ENCODE measurements at places on chromosomes 7 and 10.

- DNase-seq = no peak
Observed at GRCh38 chr10:114607358-114607998, 50.6 kb downstream of the ABLIM1 start.

- no peak for DNase-seq
Observed at GRCh38 chr7:36468370-36469101, 78.9 kb downstream of the ANLN start.

DNA sequence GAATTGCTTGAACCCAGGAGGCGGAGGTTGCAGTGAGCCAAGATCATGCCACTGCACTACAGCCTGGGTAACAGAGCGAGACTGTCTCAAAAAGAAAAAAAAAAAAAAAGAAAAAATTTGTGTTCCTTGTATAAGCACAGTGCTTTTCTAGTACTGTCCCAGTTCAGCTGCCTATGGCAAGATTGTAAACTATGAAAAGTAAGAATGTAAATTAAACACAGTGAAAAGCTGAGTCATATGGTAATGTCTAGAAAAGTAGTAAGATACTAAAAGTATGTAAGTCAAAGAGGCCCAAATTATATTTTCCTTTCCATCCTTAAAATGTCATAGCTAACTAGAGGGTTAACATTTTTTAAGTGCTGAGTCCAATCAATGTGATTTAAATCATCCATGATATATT lies 42.8 kb downstream of the RBM20 start:
- DNase-seq = no peak

GRCh38 chr7:34726221-34726620 lies 68.2 kb downstream of the NPSR1 start:
- DNase-seq = no peak

- no peak for DNase-seq
Observed at GRCh38 chr7:25835197-25835596, 316.8 kb upstream of the NFE2L3 start.

DNA sequence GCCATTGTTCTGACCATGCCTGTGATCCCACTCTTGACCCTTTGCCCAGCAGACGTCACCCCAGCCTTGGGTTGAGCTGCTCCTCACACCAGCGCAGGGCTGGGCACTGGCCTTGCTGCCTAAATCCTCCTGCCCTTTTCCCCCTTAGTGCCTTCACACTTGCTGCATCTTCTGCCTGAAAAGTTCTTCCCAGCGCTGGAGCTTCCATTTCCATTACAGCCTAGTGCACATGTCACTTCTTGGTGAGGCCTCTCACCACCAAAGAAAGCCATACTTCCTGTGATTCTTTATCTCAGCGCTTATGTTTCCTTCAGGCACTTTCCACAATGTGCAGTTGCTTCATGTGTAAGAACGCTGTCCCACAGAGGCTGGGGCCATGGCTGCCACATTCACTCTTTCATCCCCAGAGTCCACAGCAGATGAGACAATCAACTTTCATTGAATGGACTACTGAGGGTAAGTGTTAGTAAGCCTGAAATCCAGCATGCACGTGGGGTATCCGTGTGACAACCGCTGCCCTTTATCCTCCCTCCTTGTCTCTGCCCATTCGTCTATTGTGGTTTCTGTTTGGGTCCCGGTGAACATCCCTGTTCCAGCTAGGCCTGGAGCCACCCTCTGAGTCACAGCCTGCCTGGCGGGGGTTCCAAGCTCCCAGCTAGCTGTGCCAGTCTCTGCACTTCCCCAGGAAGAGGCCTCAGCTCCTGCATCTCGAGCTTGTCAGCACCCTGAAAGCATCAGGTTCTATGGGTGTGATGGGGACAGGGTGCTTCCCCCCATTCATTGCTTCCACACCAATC lies 37.3 kb downstream of the ADRA2A start:
- DNase-seq = peak; percentile 43

DNA sequence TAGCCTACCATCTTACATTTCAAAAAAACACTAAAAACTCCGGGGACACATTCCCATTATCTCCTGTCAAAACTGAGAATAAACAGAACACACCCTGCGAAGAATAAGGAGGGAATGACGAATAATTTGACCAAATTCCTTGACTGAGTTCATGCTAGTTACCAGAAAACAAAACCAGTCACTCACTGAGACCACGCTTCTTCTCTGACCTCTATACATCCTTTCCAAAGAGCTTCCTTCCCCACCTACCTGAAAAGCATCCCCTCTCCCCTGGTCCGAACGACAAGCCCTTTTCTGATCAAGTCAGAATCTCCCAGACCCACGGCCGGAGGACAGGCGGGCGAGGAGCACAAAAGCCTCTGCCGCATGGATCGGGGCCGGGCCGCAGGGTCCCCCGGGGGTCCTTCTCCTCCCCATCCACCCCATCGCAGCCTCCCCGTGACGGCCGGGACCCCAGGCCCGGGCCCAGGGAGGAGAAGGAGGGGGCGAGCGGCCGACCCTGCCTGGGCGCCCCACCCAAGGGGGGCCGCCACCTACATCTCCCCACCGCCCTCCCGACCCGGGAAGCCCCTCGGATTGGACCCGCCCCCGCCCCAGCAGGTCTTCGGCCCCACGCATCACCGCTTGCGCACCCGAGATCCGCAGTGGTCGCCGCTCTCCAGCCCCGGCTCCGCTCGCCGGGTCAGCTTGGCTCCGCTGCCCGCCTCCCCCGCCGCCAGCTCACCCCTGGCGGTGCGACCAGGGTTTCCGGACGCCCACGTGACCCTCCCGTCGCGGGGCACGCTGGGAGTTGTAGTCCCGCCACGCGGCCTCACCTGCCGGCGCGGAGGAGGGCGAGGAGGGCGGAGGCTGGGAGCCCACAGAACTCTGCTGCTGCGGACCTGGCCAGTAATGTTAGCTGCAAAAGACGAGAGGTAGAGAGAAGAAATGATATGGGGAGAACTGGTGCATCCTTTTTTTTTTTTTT lies at the start of gene SLC37A3:
Gene SLC37A3 (minus strand): TSS at position 747 of the 967 bp plus-strand sequence. CDS start 16,004 bp downstream, outside the sequence.
- DNase-seq = peak; percentile 81

DNA sequence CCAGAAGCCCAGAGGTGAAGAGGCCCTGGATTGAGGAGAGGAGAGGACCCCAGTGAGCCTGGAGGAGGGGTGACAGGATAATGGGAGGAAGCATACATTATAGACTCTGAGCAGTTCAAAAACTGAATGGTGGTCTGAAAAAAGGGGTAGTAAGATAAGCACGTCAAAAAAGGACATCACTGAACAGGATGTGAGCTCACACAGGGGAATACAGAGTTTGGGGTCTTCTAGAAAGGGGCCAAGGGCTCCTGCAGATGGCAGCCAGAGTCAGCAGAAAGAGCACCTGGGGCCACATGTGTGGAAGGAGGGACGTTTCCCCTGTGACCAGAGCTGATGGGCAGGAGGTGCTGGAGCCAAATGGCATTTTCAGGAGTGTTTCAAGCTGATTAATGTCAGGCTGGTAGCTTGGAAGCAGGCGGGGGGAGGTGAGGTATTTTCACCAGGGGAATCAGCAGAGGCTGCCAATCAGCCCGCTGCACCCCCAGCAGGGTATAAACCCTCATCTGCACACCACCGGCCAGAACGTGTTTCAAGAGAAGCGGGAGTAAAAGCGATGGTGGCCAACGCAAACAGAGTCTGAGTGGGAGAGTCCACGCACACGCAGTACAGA lies 85.8 kb downstream of the TNS3 start:
- no peak for DNase-seq

GRCh38 chr7:94182721-94183120 lies 178.6 kb upstream of the BET1 start:
- DNase-seq = no peak

DNA sequence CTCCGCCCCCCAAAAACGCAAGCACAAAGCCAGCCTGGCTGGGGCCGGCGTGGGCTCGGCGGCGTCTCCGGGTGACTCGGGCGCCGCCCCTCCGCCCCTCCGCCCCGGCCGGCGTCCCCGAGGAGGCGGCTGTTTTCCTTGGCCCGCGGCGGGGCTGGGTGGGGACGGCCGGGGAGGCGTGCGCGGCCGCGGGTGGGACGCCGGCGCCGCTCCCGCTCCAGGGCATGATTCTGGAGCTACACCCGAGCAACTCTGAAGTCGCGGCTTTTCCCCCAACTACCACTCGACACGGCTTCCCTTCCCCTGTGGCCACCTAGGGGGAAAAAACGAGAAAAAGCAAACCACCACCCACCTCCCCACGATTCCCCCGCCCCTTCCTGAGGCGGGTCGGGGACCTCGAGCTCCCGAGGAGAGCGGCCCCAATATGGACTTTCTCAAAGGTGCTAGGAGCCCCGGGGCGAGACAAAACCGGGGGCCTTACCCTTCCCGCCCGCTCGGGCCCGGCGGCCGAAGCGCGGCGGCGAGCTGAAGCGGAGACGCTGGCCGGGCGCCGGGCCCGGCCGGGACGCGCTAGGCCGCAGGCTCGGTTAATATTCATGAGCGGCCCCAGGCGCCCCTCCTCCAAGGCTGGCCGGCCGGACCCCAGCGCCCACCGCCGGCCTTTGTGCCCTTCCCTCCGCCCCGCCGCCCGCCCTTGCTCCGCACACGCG lies 856 bp downstream of the ARHGAP21 start:
- DNase-seq = peak; percentile 77

- DNase-seq = no peak
Observed at GRCh38 chr7:70406186-70406949, 725.6 kb upstream of the GALNT17 start.

- no peak for DNase-seq
Observed at GRCh38 chr7:141737118-141737835, 881 bp upstream of the SSBP1 start.

DNA sequence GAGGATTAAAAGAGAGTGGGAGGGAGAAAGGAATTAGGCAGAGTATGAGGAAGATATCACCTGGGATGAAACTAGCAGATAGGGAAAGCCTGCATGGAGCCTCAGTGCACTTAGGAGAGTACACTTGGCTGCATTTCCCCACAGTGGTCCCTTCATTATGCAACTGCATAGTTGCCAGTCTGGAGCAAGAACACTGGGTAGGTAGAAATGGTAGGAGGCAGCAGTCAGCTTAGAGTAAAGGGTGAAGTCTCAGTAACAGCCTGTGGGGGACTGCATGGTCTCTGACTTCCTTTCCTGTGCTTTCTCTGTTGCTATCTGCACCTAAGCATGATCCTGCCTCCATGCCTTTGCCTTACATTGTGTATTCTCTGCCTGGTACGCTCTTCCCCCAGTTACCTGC lies 14.0 kb upstream of the PCGF5 start:
- no peak for DNase-seq

- no peak for DNase-seq
Observed at GRCh38 chr7:128041203-128041602, 10.0 kb upstream of the LRRC4 start.

- DNase-seq = peak; percentile 62
Observed at GRCh38 chr10:47248386-47249090, 51.5 kb upstream of the GDF10 start.

- no peak for DNase-seq
Observed at GRCh38 chr7:89618274-89618673, 536.0 kb upstream of the STEAP1 start.

DNA sequence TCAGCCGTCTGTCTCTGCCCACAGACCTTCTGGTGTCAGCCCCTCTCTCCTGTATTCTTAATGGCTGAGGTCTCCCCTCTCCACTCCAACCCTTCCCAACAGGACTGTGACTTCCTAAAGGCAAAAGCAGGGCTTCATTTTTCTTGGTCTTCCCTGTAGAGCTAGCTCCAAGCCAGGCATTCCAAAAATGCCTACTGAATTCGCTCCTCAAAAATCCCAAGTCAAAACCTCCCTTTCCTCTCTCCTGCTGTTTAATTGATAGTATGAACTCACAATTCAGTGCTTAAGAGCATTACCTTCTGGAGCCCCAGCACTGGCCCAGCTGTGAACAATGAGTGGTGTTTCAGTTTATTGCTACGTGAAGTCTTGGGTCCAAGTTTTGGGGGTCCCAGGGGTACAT lies 628.4 kb downstream of the PARD3 start:
- no peak for DNase-seq

DNA sequence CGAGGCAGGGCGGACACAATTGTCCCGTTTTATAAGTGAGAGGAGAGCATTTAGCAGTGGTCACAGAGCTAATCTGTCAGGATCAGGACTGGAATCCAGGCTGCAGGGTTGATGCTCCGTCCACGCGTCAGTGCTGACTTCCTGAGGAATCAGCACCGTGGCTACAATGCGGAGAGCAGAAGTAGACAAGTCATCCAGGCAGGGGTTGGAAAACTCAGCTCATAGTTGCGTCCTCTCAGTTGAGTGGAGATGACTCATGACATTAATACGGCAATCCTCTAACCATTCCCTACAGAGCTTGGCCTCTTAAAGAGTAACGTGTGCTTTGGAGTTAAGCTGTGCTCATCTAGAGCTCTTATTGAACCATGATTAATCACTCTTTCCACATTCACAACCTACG lies 17.1 kb upstream of the HTR5A start:
- DNase-seq = no peak

GRCh38 chr10:48900371-48900801 lies 39.3 kb downstream of the LRRC18 start:
- no peak for DNase-seq

- no peak for DNase-seq
Observed at GRCh38 chr7:151053096-151053495, 4.6 kb downstream of the CDK5 start.

GRCh38 chr7:26141077-26141476 lies 10.9 kb upstream of the NFE2L3 start:
- DNase-seq = no peak

GRCh38 chr7:132270517-132270916 lies 305.8 kb downstream of the PLXNA4 start:
- no peak for DNase-seq

DNA sequence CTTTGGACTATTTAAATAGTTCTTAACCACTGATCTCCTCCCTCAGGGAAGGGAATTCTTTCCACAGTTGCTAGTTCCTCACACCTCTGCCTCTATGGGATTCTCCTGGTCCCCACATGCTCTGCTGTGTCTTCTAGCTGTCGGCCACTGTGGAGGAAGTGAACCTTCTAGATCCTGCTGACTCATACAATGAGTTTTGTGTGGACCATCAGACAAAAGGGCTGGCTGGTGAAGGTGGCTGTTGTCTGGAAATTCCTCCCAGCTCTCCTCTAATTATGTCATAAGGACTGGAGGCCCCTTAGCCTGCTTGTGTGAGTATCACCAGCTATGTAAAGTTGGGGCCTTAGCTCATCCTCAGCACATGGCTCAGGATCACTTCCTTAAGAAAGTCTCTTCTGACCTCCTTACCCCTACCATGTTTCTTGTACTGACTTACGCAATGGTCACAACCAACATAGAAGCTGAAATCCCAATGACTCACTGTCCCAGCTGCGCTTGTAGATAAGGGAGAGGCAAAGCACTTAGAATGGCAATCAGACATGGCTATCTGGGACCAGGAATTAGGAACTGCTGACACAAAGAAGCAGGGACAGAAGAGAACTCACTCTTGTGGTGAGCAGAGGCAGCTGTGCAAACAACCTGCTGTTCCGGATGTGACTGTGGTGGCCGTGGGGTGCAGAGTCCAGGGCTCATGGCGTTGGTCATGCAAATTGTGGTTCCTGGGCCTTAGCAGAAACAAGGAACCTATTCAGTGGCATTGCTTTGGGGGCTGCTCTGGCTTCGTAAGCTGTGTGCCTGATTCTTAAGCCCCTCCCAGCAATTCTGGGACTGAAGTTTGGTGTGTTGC lies 2.5 kb upstream of the MACC1 start:
- peak; percentile 82 for DNase-seq

- DNase-seq = peak; percentile 64
Observed at GRCh38 chr10:123889821-123890220, 1.8 kb downstream of the CPXM2 start.

- DNase-seq = no peak
Observed at GRCh38 chr7:97224316-97224715, 106.8 kb downstream of the SDHAF3 start.

GRCh38 chr7:82319674-82320118 lies 123.9 kb downstream of the CACNA2D1 start:
- peak; percentile 73 for DNase-seq
